ENCODE measurements at places on chromosomes 4 and X.

DNA sequence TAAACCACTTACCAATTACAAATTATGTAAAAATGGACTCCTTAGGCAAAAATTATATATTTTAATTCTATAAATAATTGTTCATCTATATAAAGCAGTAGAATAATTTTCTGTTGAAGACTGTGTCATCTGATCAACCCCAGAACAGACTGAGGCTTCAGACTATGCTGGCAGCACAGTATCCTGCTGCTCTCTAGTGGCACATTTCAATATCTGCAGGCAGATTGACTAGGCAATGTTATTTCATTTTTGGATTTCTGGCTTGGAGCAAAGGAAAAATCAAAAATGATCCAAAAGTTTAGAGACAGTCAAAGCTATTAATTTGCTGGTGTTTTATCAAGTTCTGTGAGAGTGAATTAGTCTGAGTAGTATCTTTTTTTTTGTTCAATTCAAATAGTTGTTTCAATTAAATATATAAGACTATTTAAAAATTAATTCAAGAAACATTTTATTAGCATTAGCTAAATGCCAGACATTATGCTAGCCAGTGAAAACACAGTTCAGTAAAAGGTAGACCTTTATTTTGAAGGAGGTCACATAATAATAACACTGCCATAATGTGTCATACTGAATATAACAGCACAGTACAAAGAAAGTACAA lies 21.3 kb upstream of the SULT1E1 start:
- peak; percentile 35 for DNase-seq

GRCh38 chrX:103464072-103464773 lies 55.1 kb downstream of the RAB40A start:
- peak; percentile 30 for DNase-seq

GRCh38 chr4:114037988-114038387 lies 58.5 kb upstream of the ARSJ start:
- no peak for DNase-seq

- DNase-seq = no peak
Measured at GRCh38 chr4:54402880-54403480, 173.9 kb downstream of the PDGFRA start.

GRCh38 chr4:77169481-77169880 lies 12.5 kb downstream of the CCNG2 start:
- no peak for DNase-seq

DNA sequence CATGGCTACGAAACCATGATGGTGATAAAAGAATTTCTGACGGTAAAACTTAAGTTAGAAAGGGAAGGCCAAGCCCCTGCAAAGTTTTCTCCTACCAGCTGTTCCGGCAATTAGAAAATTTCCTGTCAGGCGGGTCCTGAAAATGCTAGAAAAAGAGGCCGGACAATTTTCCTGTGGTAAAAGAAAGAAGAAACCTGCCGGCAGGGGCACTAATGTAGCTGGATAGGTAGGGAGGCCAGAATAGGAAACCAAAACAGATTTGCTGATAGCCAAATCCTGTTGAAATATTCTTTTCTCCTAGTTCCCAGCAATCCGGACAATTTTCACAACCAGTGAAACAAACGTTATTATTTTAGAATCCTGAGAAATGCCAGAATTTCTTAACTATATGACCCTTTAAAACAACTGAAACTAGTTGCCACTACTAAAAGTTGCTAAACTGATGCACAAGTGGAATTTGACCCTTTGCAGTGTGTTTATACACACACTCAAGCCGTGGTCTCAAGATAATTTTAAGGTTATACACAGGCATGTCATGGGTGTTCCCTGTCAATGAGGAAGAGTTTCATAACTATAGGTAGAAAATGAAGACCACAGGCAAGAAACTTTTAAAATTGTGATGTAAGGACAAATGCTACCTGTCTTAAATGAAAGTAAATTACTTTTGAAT lies 47.7 kb downstream of the RPS6KA3 start:
- no peak for DNase-seq

DNA sequence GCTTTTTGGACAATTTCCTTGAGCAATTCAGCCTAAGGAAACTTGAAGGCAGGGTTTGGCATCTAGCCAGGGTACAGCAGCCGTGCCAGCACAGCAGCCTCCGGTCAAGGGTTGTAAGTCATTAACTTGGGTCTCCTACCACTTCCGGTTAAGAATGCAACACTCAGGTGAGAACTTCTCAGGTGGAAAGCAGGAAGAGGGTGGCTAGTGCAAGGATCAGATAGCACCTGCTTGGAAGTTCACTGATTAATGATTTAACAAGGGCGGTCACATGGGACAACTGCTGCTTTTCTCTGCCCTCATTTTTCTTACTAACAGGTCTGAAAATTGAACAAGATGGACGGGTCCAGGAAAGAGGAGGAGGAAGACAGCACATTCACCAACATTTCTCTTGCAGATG lies 30.1 kb upstream of the SCOC start:
- no peak for DNase-seq

- no peak for DNase-seq
Measured at GRCh38 chr4:8589823-8590545, 2.6 kb upstream of the CPZ start.

DNA sequence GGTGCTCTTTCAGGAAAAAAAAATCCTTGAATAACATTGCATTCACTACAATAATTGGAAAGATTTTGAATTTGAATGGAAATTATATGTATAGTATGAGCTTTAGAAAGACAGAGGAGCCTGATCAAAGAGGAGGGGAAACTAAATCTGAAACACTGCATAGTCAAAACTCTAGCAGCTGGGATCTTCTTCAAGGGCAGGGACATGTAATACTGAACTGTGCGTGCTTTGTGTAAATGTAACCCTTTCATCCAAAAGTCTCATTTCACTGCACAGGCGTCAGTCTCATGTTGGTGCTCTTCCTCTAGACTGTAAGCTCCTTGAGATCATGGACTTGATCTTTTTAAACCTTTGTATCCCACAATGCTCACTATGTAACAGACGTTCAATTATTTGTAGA lies 212.0 kb upstream of the JADE1 start:
- DNase-seq = no peak

DNA sequence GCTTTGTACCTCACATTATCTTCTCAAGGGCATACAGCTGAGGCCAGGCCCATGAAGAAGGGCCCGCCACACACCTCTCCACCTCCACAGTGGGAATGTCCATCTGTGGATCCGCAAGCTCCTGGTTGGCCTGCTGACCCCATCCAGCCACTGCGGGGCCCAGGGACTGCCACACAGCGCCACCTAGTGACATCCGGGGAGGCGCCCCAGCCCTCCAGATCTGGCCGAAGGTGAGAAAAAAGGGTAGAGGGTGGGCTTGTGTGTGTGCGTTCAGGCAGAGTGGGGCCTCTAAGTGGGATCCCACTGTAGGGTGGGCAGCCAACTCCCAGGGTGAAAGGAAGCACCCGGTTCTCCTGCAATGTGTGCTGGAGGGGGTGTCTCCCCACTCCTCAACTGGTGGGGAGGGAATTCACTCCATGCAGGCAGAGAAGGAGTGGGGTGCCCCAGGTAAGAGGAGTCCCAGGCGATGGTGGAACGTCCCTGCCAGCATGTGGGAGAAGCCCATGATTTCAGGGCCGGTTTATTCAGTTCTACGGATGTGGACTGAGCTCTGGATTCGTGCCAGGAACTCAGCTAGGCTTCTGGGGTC lies 117.3 kb downstream of the ENPP6 start:
- DNase-seq = peak; percentile 33

GRCh38 chrX:74422576-74423288 lies 1.4 kb downstream of the SLC16A2 start:
- DNase-seq = peak; percentile 44

DNA sequence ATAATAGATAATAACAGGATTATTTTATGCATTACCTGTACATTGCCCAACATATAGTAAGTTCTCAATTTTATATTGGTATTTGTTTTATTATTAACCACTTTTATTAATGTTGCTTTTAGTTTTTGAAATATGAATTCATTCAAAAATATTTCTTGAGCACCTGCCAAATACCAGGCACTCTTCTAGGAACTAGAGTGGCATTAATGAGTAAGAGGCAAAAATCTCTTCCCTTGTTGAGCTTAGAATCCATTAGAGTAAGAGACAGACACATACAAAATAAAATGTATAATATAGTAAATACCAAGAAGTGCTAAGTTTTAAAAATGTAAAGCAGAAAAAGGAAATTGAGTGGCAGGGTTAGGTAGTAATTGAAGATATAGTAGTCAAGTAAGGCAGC lies 45.8 kb downstream of the TET2 start:
- DNase-seq = no peak

DNA sequence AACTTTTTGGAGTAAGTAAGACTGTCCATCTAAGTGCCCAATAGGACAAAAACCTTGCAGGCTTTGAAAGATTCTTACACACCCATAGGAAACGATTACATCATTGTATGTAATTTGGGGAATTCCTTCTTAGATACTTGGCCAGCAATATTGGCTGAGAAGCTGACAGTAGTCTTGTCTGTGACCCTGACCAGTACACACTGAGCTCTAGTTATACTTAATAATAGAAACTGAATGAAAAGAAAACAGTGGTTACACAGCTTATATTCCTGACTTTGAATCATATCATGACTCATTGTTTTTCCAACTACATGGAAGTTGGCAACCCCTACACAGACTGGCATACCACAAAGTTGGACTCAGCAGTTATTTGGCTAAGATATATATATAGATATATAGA lies 7.1 kb upstream of the TLR2 start:
- DNase-seq = no peak

- DNase-seq = no peak
Measured at GRCh38 chrX:66051980-66052379, 12.1 kb upstream of the VSIG4 start.
